Esophagus muscularis mucosa (tissue), 4 donors: ENCODE measurements at places on chromosomes 12 and 14.

- H3K4me3 ChIP-seq, result no peak overlapping the region
- H3K27ac ChIP-seq, result peak overlapping the region; percentile 26
- peaks cover 55% of the 10 kb centered on the region for H3K36me3 ChIP-seq
Observed at GRCh38 chr14:104781271-104782077, 14.1 kb downstream of the AKT1 start.

GRCh38 chr12:22598141-22598762, 26.7 kb upstream of the ETNK1 start:
- DNase-seq, result no peak
- H3K4me3 ChIP-seq, result no peak overlapping the region
- H3K27ac ChIP-seq, result no peak overlapping the region
- no peaks in the 10 kb centered on the region for H3K36me3 ChIP-seq
- no peaks in the 10 kb centered on the region for H3K4me1 ChIP-seq
- no peaks in the 10 kb centered on the region for H3K27me3 ChIP-seq

DNA sequence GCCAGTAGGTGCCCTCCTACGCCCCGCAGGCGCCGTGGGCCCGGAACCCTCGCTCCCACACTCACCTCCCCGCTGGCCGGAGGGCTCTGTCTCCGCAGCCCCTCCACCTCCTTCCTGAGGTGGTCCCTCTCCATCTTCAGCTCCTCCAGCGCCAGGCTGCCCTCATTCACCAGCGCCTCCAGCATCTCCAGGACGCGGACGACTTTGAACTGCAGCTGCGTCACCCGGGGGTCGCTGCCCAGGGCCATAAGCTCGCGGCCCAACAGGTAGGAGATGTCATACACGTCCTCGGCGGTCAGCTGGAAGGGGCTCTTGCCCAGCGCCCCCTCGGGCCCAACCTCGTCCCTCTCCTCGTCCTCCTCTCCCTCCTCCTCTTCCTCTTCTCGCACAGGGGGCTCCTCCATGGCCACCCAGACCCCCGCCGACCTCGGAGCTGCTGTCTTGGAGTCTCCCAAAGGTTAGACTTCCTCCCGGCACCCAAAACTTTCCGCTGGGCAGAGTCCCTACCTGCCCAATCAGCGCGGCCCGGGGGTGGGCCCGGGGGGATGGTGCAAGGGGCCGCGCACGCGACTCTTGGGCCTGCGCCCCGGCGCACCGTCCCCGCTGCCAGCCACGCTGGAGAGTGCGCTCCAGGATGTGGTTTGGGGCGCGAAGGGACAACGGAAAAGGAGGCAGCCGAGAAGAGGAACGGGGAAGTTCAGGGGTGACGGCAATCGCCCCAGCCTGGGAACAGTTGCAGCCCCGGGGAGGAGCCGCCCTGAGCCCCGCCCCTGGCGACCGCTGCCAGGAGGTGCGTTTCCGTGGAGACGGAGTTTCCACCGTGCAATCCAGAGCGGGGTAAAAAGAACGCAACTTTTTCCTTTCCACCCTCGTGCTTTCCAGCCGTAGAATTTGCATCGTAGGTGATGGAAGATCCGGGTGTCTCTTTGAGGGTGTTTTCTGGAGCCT, at the start of gene RILPL2:
Gene RILPL2 (minus strand): TSS at position 668 of the 948 bp plus-strand sequence. CDS start 264 bp downstream, at position 404.
- peak; percentile 96 for DNase-seq
- peak within 1 kb of the TSS; percentile 78 for H3K27ac ChIP-seq
- H3K36me3 ChIP-seq, result peaks cover 4% of the 10 kb centered on the region

GRCh38 chr12:48687592-48687991, 5.6 kb upstream of the KANSL2 start:
- H3K27me3 ChIP-seq, result no peaks in the 10 kb centered on the region
- no peak overlapping the region for H3K4me3 ChIP-seq
- peaks cover 15% of the 10 kb centered on the region for H3K4me1 ChIP-seq
- H3K27ac ChIP-seq, result no peak overlapping the region
- H3K36me3 ChIP-seq, result peaks cover 30% of the 10 kb centered on the region

DNA sequence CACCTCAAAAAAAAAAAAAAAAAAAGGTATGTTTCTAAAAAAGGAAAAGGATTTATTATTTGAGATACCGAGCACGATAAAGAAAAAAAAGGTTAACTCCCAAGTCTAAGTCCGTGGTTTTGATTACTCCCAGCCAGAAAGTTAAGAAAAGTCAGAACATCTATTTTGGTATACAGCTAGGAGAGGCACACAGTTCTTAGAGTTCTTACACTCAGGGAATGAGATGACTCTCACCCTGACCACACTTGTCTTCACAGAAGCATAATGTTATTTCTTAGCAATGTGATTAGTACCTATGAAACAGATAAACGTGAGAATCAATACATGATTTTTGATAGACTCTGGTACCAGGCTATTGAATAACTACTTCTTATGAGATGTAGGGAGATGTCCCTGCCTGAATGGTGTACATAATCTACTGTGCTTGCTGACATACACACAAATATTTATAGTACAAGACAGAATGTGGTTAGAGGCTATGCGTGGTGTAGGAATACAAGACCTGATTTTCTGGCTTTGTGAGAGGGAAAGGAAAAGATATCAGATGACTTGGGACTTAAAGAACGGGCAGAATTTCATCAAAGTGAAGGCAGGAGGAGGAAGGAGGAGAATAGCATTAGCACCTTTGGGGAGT, 31.6 kb downstream of the LIMA1 start:
- peaks cover 21% of the 10 kb centered on the region for H3K4me1 ChIP-seq
- no peaks in the 10 kb centered on the region for H3K36me3 ChIP-seq
- DNase-seq, result no peak
- H3K27ac ChIP-seq, result no peak overlapping the region
- H3K4me3 ChIP-seq, result no peak overlapping the region

GRCh38 chr12:108047071-108047550, 82.0 kb upstream of the WSCD2 start:
- no peak overlapping the region for H3K27ac ChIP-seq
- no peaks in the 10 kb centered on the region for H3K36me3 ChIP-seq
- H3K4me1 ChIP-seq, result peaks cover 7% of the 10 kb centered on the region
- no peak for DNase-seq

- no peaks in the 10 kb centered on the region for H3K27me3 ChIP-seq
- no peaks in the 10 kb centered on the region for H3K36me3 ChIP-seq
- peaks cover 15% of the 10 kb centered on the region for H3K4me1 ChIP-seq
- H3K4me3 ChIP-seq, result no peak overlapping the region
- H3K27ac ChIP-seq, result no peak overlapping the region
Observed at GRCh38 chr12:13154831-13155230, 41.7 kb upstream of the EMP1 start.

DNA sequence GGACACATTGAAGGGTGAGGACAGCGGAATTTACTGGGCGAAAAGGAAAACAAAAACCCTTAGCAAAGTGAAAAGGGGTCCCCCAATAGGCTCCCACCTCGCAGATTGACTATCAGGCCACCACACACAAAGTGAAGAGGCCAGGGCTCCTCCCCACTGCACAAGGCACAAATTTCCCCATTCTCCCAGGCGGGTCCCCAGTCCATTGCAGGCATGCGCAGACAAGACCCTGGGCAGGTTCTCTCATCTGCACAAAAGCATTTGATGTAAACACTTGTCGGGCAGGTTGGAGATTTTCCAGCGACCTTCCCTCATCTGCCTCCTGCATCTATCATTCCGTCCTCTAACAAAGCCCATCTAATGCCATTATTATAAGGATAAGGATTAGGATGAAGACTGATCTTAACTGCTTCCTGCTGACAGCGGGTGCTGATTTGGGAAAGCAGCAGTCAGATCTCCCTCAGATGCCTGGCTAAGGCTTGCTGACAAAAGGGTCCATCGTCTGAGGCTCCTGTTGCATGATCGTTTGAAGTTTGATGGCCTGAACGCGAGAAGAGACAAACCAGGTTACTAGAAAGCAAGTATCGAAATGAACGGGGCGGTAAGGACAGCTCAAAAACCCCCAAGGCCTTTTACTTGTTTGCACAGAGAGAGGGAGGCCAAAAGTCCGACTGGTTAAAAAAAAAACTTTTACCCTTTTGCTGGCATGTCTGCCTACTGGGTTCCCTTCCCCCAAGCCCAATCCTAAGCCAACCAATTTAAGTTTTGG, 14.4 kb downstream of the ASCL4 start:
- H3K27me3 ChIP-seq, result no peaks in the 10 kb centered on the region
- no peak for DNase-seq
- H3K27ac ChIP-seq, result no peak overlapping the region
- no peaks in the 10 kb centered on the region for H3K4me1 ChIP-seq
- no peaks in the 10 kb centered on the region for H3K36me3 ChIP-seq

DNA sequence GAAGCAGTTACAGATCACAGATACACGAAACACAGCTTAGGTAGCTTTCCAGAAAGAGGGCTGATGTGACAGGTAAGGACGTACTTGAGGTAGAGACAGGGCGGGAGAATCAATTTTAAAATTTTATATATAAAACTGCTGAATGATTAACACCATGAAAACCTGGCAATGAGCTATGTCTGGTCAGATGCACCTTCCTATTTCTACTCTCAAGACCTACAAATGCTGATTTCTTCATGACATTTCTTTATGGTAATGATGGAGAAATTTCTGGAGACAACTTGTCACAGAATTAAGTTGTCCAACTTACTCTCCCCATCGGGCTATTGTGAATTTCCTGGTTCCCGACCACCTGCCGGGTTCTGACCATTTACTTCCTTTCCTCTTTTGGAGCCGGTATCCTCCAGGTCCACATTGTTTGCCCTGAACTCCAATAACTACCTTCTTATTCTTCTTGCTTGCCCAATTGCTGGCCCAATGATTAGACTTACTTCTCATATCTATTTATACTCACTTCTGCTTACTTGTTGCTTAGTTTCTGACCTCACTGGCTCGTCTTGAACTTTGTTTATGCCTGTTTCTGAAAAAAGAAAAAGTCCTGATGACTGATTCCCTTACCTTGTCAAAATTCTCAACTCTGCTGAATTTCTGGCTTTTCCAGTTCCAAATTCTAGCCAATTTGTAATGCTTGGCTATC, 12.8 kb upstream of the ATP2B1 start:
- no peak overlapping the region for H3K4me3 ChIP-seq
- no peak for DNase-seq
- no peaks in the 10 kb centered on the region for H3K27me3 ChIP-seq
- H3K36me3 ChIP-seq, result no peaks in the 10 kb centered on the region

DNA sequence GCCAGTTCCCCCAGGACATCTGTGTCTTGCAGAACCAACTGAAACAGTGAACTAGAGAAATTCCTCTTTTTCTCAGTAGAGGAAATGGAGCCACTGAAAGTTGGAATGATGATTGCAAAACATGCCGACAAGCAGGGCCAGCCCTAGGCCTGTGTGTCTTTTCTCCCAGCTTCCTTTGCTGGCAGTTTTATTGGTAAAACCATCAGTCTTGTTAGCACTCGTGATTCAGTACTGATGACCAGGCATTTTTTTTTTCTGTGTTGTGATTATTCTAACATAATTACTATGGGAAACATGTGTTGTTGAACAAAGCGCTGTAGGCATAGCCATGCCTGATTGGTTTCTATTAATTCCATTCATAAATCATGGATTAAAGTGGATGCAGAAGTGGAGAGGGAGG, 620.7 kb downstream of the AACS start:
- DNase-seq, result peak; percentile 82
- H3K36me3 ChIP-seq, result no peaks in the 10 kb centered on the region
- H3K27ac ChIP-seq, result no peak overlapping the region
- H3K4me1 ChIP-seq, result no peaks in the 10 kb centered on the region

GRCh38 chr14:73245480-73246325, 8.4 kb downstream of the PAPLN start:
- H3K4me1 ChIP-seq, result peaks cover 24% of the 10 kb centered on the region
- peak overlapping the region; percentile 46 for H3K4me3 ChIP-seq
- DNase-seq, result no peak
- H3K27ac ChIP-seq, result no peak overlapping the region
- peaks cover 32% of the 10 kb centered on the region for H3K36me3 ChIP-seq
- H3K27me3 ChIP-seq, result no peaks in the 10 kb centered on the region

DNA sequence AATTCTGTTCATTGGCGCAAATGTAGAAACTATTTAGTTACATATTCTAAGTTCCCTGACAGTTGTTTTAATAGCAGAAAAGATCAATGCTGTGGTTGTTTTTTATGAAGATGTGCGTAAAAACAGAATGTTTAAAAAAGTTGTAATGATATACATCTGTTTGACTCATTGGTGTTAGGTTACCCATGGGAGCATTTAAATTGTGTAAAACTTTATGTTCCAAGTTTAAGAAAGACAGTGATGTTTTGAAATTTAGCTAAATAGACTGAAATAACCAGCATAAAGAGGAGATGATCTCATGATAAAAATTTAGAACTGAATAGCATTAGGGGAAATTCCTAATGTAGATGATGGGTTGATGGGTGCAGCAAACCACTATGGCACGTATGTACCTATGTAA, 3.6 kb downstream of the PELI2 start:
- no peak for DNase-seq
- H3K27me3 ChIP-seq, result no peaks in the 10 kb centered on the region
- H3K4me1 ChIP-seq, result peaks cover 47% of the 10 kb centered on the region
- H3K4me3 ChIP-seq, result no peak overlapping the region

- DNase-seq, result no peak
- no peaks in the 10 kb centered on the region for H3K27me3 ChIP-seq
- H3K4me1 ChIP-seq, result no peaks in the 10 kb centered on the region
Observed at GRCh38 chr14:92446771-92447170, 66.8 kb upstream of the RIN3 start.

DNA sequence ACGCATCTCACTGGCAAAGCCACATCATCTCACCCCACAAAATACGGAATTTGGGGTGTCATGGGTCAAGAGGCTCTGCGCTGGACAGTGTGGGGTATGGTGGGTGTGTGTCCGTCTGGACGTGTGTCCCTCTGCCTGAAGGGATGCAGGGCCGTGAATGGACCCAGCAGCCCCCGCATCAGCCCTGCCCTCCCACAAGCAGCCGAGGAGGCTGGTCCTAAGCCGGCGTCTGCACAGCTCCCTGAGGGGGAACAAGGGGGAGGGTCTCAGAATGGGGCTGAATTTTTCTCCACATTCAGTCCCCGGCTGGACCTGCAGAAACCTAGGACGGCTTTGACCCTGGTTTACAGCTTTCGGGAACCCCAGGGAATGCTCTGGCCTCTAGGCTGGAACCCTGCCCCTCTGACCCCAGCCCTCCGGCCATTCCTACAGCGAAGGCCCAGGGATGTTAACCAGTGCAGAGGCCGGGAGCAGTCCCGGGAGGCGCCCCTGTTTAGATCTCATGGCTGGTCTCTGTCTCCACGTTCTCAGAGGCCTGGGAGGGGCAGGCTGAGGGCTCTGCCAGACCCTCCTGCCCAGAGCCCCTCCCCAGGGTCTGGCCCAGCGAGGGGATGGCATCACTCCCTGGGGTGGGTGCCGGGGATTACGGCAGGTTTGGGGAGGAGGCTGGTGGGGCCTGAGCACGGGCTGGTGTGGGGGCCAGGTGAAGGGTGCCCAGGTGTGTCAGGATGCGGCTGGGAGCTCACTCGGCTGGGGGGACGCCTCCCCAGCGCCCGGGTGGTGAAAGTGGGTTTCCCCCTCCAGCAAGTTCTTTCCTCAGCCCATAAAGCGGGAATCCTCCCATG, 156.5 kb upstream of the C14orf180 start:
- H3K27ac ChIP-seq, result no peak overlapping the region
- H3K36me3 ChIP-seq, result no peaks in the 10 kb centered on the region
- H3K4me1 ChIP-seq, result peaks cover 6% of the 10 kb centered on the region
- DNase-seq, result peak; percentile 64
- no peaks in the 10 kb centered on the region for H3K27me3 ChIP-seq

GRCh38 chr14:68828698-68829097, 35.8 kb upstream of the ZFP36L1 start:
- H3K4me1 ChIP-seq, result peaks cover 8% of the 10 kb centered on the region
- no peaks in the 10 kb centered on the region for H3K36me3 ChIP-seq
- H3K4me3 ChIP-seq, result no peak overlapping the region
- no peaks in the 10 kb centered on the region for H3K27me3 ChIP-seq
- H3K27ac ChIP-seq, result no peak overlapping the region
